Glutamatergic neuron (in vitro differentiated cells): ENCODE measurements at places on chromosomes 3 and 15. TPM values are rescaled to one million over a fixed set of nuclear protein-coding genes. Genes with fewer than 3 reads are reported as not detected.

The ZBBX gene
- 1.4 TPM for total RNA-seq

The MGLL gene
- 10.3 TPM for total RNA-seq

The P2RY14 gene
- not detected for total RNA-seq

The CLSTN2 gene
- 3.1 TPM for total RNA-seq

The ERICH6 gene
- 0.69 TPM for total RNA-seq

The GALNT15 gene
- 0.39 TPM for total RNA-seq

The MPI gene
- 33.1 TPM for total RNA-seq
